HT1080 (cell line): ENCODE measurements at places on chromosomes 2 and 18. TPM values are rescaled to one million over a fixed set of nuclear protein-coding genes. Genes with fewer than 3 reads are reported as not detected.
A peak's percentile ranks its signal among the peaks of the same experiment; 100 is the strongest.

DNA sequence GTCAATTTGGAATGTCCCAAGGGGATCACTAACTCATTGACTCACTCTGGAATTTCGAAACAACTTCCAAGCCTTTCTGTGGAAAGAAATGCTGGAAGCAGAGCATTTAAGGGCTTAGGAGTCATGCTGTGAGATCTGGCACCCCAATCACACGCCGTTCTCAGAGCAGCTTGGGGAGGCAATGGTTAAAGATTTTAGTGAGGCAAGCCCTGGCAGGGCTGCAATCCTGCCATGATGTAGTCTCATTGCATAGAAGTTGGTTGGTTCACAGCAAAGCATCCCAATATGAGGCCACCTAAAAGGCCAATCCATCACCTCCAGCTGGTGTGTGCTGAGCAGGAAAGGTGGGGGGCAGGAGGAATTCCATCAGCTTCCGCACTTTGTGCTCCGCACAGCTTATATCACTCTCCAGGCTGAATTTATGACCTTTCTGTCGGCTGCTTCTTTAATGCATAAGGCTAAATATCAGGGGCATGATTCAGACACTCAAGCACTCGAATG is 1043.9 kb upstream of the POU3F3 start:
- DNase-seq: peak; percentile 54

GRCh38 chr2:112541315-112542122 is 746 bp upstream of the POLR1B start:
- DNase-seq: peak; percentile 39

DNA sequence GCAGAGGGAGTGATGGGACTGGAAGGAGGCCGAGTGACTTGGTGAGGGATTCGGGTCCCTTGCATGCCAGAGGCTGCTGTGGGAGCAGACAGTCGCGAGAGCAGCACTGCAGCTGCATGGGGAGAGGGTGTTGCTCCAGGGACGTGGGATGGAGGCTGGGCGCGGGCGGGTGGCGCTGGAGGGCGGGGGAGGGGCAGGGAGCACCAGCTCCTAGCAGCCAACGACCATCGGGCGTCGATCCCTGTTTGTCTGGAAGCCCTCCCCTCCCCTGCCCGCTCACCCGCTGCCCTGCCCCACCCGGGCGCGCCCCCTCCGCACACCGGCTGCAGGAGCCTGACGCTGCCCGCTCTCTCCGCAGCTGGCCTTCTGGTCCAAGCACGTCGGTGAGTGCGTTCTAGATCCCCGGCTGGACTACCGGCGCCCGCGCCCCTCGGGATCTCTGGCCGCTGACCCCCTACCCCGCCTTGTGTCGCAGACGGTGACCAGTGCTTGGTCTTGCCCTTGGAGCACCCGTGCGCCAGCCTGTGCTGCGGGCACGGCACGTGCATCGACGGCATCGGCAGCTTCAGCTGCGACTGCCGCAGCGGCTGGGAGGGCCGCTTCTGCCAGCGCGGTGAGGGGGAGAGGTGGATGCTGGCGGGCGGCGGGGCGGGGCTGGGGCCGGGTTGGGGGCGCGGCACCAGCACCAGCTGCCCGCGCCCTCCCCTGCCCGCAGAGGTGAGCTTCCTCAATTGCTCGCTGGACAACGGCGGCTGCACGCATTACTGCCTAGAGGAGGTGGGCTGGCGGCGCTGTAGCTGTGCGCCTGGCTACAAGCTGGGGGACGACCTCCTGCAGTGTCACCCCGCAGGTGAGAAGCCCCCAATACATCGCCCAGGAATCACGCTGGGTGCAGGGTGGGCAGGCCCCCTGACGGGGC is 4.6 kb downstream of the PROC start:
- DNase-seq: no peak

- no peak for DNase-seq
Observed at GRCh38 chr18:12883372-12883683, 709 bp downstream of the PTPN2 start.

DNA sequence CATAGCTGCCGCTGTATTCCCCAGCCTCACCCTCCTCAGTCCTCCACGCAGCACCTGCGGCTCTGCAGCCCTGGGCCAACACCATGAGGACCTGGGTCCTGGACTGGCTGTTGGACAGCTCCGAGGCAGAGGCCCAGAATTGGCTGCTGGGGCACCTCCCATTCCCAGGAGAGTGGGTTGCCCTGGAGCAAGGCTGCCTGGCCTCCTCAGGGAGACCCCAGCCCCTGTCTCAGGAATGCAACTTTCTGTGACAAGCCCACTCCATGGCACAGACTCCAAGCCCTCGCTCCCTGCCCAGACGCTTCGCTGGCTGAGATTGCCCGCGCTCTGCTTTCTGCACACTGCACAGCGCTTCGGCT is 33.0 kb downstream of the CYP26B1 start:
- no peak for DNase-seq

- DNase-seq: no peak
Observed at GRCh38 chr2:146246736-146247523, 1597.9 kb upstream of the ACVR2A start.

Gene ODC1
- 582 and 583 TPM in 2 replicates for total RNA-seq

DNA sequence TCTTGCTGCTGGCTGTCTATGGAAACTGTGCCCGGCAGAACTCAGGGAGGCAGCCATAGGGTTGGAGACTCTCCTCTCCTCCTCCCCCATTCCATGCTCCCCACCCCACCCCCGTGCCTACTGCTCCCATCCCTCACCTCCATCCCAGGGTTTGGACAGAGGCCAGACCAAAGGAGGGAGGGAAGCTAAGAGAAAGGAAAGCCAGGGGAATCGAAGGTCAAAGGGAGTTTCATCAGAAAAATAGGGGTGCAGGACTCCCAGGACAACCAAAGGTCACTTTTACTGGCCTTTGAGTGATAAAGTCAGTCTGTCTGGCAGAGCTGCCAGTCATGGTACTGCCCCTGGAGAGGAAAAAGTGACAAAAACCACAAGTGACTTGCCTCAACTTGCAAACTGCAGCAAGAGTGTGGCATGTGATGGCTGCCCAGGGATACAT is 187.3 kb upstream of the CTAGE1 start:
- DNase-seq: no peak

Gene PTH2R
- total RNA-seq: not detected in 2 replicates

Gene INPP4A
- total RNA-seq: 17.3 and 18.1 TPM in 2 replicates

DNA sequence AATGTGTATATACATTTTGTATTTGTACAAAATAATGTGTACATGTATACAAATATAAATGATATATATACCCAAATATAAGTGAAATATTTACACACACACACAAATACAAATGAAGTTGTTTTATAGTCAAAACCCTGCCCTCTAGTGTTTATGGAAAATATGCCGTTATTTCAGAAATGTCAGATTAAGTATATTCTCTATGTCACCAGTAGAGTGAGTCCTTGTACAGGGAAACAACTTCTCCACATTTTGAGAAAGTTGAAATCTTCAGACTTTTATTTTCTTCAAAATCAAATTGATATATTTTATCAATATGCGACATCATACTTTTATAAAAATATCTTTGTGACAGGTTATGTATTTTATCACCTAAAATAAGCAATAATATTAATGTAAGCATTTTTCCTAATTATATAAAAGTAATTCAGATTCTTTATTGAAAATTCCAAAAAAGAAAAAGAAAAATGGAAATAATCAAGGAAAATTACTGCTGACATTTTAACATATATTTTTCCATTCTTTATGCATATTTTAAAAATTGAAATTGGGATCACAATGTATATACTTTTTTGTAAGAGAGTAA is 22.4 kb downstream of the ARL6IP6 start:
- DNase-seq: peak; percentile 63

- DNase-seq: no peak
Observed at GRCh38 chr2:113276761-113277425, 1.8 kb downstream of the PAX8 start.

Gene IGFBP5
- 0.10 and 0.11 TPM in 2 replicates for total RNA-seq

Gene FBXO15
- total RNA-seq: 0.37 and 1.3 TPM in 2 replicates

- DNase-seq: peak; percentile 41
Observed at GRCh38 chr2:86079981-86080911, 25.4 kb downstream of the POLR1A start.

Gene CEBPZ
- 67.4 and 68.5 TPM in 2 replicates for total RNA-seq

DNA sequence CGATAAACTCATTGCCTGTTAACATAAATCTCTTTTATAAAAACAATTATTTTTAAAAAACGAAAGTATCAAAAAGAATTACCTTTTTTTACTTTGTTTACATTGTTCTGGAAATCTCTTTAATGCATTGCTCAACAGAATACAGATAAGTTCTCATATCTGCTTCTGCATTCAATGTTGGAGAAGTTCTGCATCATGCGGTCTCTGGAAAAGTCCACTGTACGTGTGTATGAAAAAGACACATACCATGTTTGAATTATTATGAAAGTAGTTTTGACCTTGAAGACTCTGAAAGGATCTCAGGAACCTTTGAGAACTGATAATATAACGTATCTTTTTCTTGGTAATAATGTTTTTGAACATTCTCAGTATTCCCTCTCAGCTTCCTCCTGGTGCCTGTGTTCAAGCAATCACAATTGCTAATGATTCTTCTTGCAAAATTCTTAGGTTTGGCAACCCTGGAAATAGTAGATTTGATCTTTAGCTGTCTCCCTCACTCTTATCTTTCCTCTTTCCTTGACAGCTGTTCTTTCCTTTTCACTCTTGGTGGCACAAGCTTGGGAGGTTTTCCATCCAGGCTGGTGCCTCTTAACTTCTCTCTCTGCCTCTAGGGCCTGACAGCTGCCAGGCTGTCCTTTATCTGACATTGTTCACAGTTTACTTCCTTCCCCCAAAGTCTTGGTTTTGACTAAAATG is 12.4 kb upstream of the IL1R1 start:
- DNase-seq: no peak

Gene TDRD15
- total RNA-seq: not detected in 2 replicates

- DNase-seq: peak; percentile 29
Observed at GRCh38 chr18:12376034-12376753, 833 bp downstream of the AFG3L2 start.

GRCh38 chr2:217993138-217993537 is 9.7 kb downstream of the TNS1 start:
- no peak for DNase-seq

Gene ADRA2B
- total RNA-seq: not detected in 2 replicates

DNA sequence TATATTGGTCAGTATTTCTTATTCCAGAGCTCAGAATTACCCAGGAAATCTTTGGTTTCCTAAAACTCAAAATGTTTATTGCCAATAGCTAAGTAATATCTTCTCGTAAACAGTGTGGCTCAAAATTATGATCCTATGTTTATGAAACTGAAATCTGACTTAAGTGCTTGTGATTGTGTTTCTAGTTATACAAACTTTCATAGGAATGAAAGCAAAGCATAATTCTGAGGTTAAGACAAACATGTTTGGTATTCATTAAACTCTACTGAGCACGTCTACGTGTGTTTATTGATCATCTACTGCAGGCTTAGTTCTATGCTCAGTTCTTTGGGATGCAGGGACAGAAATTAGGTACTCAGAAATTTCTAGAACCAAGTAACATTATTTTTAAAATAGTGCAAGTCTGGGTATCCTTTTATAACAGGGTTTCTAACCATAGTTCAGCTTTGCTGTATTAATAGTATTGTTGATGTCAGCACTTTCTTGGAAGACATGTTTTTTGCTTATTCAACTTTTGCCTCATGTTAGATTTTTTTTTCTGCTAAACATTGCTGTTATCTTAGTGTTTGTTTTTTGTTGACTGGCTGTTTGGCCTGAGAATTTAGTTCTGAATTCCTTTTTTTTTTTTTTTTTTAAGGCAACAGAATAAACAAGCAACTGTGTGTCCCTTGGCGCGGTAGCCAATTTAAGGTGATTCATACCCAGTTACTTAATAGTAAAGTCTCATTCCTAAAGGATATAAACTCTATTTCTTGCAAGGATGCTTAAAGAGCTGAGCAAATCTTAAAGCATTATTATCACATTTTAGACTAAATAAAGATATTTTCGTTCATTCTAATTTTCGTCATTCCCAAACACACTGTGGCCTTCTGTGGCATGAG is 31.3 kb downstream of the PTPRM start:
- no peak for DNase-seq

- no peak for DNase-seq
Observed at GRCh38 chr2:210388148-210388547, 73.2 kb upstream of the MYL1 start.

- no peak for DNase-seq
Observed at GRCh38 chr2:206988884-206989283, 49.6 kb downstream of the CPO start.

DNA sequence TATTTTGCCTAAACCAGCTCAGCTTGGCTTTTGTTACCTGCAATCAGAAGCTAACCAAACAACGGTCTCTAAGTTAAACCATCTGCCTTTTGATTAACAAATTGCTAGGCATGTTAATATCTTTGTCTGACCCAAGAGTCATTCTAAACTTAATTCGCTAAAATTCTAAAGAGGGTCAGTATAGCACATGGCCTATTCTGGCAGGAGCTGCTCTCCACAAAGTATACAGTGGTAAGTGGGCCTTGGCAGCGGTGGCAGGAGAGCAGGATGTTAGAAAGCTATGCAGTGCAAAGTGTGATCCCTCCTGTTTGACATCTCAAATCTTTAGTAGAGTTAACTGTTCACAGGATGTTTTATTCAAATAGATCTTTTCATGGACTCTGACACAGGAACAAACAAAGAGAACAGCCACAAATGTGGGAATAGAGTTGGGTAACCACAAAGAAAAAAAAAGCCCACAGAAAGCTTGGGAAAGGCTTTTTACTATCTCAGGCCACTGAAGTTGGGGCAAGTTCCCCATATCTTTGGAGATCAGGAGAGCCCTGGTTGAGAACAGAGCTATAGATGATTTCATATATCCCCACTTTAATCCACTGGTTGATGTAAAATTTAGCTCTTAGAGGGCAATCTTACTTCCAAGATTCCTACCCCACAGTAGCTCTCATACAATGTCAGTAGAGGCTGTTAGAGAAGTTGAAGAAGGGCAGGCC is 10.6 kb downstream of the CFAP210 start:
- DNase-seq: peak; percentile 13

GRCh38 chr2:48984922-48985321 is 169.4 kb downstream of the FSHR start:
- DNase-seq: no peak

- peak; percentile 87 for DNase-seq
Observed at GRCh38 chr18:23032030-23032582, 99.0 kb downstream of the RBBP8 start.

- no peak for DNase-seq
Observed at GRCh38 chr2:131566371-131566770, 38.7 kb downstream of the CCDC74A start.
